A549 treated with dexamethasone at 1 μM for 4 hours (cell line): ENCODE measurements at places on chromosomes 3 and 15. TPM values are rescaled to one million over a fixed set of nuclear protein-coding genes. Genes with fewer than 3 reads are reported as not detected.

Gene CORO2B
- total RNA-seq: 2.9 to 4.0 TPM (median 3.3 TPM) in 5 replicates

Gene DUOXA1
- 0.03 to 0.27 TPM (median 0.08 TPM) in 5 replicates for total RNA-seq

Gene FRG2C
- 0.03 to 0.06 TPM (median 0.05 TPM) in 3 of 5 replicates, not detected in the others for total RNA-seq

Gene COL6A6
- not detected in 5 replicates for total RNA-seq

Gene DPPA2
- 0.06 TPM in 1 of 5 replicates, not detected in the others for total RNA-seq

Gene CPOX
- 16.6 to 20.7 TPM (median 19.9 TPM) in 5 replicates for total RNA-seq

Gene ENTPD3
- total RNA-seq: 0.03 to 0.05 TPM (median 0.04 TPM) in 3 of 5 replicates, not detected in the others

Gene CBLB
- 11.6 to 19.7 TPM (median 14.5 TPM) in 5 replicates for total RNA-seq

Gene SEMA3G
- total RNA-seq: 0.10 to 0.26 TPM (median 0.11 TPM) in 5 replicates

Gene BTLA
- 0.14 TPM in 1 of 5 replicates, not detected in the others for total RNA-seq

Gene CXCR6
- total RNA-seq: not detected in 5 replicates

Gene C3orf49
- not detected in 5 replicates for total RNA-seq

Gene XYLB
- 2.8 to 5.1 TPM (median 4.3 TPM) in 5 replicates for total RNA-seq

Gene CAPN3
- total RNA-seq: 0.22 to 0.59 TPM (median 0.32 TPM) in 4 of 5 replicates, not detected in the other

Gene ADAMTS9
- total RNA-seq: 0.61 to 1.1 TPM (median 0.73 TPM) in 5 replicates

Gene MAP2K5
- 9.1 to 13.8 TPM (median 13.0 TPM) in 5 replicates for total RNA-seq

Gene EPHB1
- total RNA-seq: 0.07 to 0.24 TPM (median 0.09 TPM) in 4 of 5 replicates, not detected in the other

Gene EFL1
- 21.0 to 30.1 TPM (median 26.6 TPM) in 5 replicates for total RNA-seq

Gene EPHA3
- total RNA-seq: not detected in 5 replicates

Gene CCDC33
- total RNA-seq: 5.8 to 8.6 TPM (median 7.1 TPM) in 5 replicates

Gene RLBP1
- not detected in 5 replicates for total RNA-seq

Gene SLC9C1
- total RNA-seq: not detected in 5 replicates

Gene SLC28A2
- not detected in 5 replicates for total RNA-seq

Gene GHSR
- total RNA-seq: not detected in 5 replicates

Gene FBXW12
- total RNA-seq: not detected in 5 replicates

Gene CLDN1
- total RNA-seq: 17.9 to 24.5 TPM (median 19.9 TPM) in 5 replicates

Gene IL12A
- 1.1 to 1.5 TPM (median 1.3 TPM) in 5 replicates for total RNA-seq

Gene GABRB3
- 61.6 to 98.3 TPM (median 85.1 TPM) in 5 replicates for total RNA-seq

Gene KLHL40
- total RNA-seq: not detected in 5 replicates

Gene MEGF11
- 0.08 to 0.61 TPM (median 0.47 TPM) in 5 replicates for total RNA-seq

Gene REC114
- total RNA-seq: not detected in 5 replicates

Gene GOLGA8O
- 0.27 to 0.57 TPM (median 0.38 TPM) in 5 replicates for total RNA-seq

Gene CCK
- total RNA-seq: 1.6 to 2.6 TPM (median 1.7 TPM) in 5 replicates

Gene COL7A1
- 87.7 to 170 TPM (median 128 TPM) in 5 replicates for total RNA-seq

Gene SCN11A
- total RNA-seq: not detected in 5 replicates

Gene CFAP161
- total RNA-seq: not detected in 5 replicates

Gene FAM81A
- 9.7 to 14.8 TPM (median 13.1 TPM) in 5 replicates for total RNA-seq

Gene PRSS50
- not detected in 5 replicates for total RNA-seq

Gene ZPLD1
- not detected in 5 replicates for total RNA-seq

Gene CCDC54
- total RNA-seq: not detected in 5 replicates

Gene GPR27
- 2.3 to 3.4 TPM (median 2.7 TPM) in 5 replicates for total RNA-seq

Gene CRTAP
- total RNA-seq: 258 to 330 TPM (median 320 TPM) in 5 replicates

Gene FSD2
- total RNA-seq: not detected in 5 replicates

Gene H1-8
- total RNA-seq: not detected in 5 replicates

Gene SV2B
- total RNA-seq: 0.06 to 0.29 TPM (median 0.13 TPM) in 5 replicates

Gene DNAJA4
- total RNA-seq: 0.02 to 0.09 TPM (median 0.07 TPM) in 3 of 5 replicates, not detected in the others
